ENCODE measurements at places on chromosomes 2 and 18.
A peak's percentile ranks its signal among the peaks of the same experiment; 100 is the strongest.

DNA sequence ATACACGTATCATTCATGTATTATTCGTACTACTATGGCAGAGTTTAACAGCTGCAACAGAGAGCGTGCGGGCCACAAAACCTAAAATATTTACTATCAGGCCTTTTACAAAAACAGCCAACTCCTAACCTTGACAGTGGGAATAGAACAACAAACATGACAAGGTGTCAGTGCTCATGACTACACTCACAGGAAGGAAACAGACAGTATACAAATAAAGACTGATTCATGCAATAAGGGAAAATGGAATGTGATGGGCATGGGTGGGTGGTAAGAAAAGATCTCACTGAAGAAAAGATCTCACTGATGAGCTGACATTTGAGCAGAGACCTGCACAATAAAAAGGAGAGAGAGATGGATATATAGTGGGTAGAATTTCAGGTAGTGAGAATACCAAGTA, 347.8 kb downstream of the ALK start:
- no peak for DNase-seq

GRCh38 chr2:222102575-222103349, 196.0 kb downstream of the PAX3 start:
- no peak for DNase-seq

- peak; percentile 20 for DNase-seq
Observed at GRCh38 chr2:16655445-16655837, 10.2 kb downstream of the CYRIA start.

- DNase-seq = peak; percentile 39
Observed at GRCh38 chr2:5691985-5692529, at the start of gene SOX11. TSS of gene SOX11 (plus strand) at chr2:5692384. CDS start at chr2:5692722, 338 bp downstream.

DNA sequence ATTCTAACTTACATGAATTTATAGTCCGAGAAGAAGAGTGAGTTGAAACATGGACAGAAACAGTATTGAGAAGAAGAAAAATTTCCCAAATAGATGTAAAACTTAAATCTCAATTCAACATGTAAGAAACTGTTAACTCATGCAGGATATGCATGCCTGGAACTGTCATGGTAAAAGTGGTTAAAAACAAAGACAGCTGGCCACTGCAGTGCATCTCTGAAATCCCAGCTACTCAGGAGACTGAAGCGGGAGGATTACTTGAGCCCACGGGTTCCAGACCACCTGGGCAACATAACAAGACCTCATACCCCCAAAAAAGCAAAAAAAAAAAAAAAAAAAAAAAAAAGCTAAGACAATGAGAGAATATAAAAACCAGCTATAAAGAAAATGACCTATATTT, 93.0 kb upstream of the TTC27 start:
- DNase-seq = no peak

- peak; percentile 5 for DNase-seq
Observed at GRCh38 chr18:26121476-26121875, 12.2 kb upstream of the PSMA8 start.

- DNase-seq = no peak
Observed at GRCh38 chr2:184367211-184367610, 231.1 kb upstream of the ZNF804A start.

- DNase-seq = no peak
Observed at GRCh38 chr2:168244318-168244717, 3.1 kb downstream of the STK39 start.

DNA sequence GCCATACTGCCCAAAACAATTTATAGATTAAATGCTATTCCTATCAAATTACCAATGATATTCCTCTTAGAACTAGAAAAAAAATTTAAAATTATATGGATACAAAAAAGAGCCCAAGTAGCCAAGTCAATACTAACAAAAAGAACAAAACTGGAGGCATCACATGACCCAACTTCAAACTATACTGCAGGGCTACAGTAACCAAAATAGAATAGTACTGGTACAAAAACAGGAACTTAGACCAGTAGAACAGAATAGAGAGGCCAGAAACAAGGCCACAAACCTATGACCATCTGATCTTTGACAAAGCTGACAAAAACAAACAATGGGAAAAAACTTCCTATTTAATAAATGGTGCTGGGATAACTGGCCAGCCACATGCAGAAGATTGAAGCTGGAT, 86.1 kb upstream of the KYNU start:
- no peak for DNase-seq

DNA sequence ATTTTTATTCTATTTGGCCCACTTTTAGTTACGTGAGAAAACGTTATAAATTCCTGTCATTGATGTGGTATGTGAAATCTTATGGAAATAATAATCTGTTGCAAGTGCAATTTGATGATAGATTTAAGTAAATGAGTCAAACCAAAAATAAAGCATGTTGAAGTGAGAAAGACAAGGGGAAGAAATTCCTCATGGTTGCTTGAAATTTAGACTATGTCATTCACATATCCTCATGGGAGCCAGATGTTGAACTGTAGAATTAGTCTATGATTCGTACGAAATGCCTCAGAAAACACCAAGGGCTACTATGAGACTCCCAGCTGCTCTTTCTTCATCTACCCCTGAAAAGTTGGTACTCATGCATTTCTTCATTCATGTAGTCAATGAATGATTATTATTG, 55.7 kb downstream of the KLHL14 start:
- no peak for DNase-seq

DNA sequence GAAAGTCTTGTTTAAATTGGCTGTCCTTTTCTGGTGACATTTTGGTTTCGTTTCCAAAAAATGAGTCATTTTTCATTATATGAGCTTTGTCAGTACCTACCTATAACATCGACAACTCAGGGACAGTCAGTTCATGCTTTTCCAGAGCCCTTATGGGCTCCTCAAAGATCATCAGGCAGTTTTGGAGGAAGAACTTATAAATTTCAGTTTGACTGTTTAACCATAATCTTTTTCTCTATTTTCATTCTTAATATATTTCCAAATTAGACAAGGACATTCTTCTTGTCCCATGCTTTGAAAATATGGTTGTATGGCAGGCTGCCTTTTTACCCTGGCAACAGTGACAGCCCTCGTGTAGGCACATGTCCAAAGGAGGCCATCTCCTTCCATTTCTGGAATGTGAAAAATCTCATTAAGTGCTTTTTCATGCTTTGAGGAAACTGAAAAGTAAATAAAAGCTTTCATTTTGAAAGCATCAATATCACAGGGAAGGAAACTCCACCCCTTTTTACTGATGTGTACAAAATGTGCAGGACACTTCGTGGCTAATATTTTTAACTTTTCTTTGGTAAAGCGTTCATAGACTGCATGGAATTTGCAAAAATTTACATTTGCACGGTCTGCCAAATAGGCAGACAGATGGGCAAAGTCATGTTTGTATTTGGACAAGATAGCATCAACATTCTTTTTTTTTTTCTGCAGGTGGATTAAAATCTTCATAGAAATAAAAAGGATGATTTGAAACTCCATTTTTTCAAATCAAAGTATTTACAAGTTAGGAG, 7.2 kb upstream of the PROC start:
- DNase-seq = peak; percentile 74

DNA sequence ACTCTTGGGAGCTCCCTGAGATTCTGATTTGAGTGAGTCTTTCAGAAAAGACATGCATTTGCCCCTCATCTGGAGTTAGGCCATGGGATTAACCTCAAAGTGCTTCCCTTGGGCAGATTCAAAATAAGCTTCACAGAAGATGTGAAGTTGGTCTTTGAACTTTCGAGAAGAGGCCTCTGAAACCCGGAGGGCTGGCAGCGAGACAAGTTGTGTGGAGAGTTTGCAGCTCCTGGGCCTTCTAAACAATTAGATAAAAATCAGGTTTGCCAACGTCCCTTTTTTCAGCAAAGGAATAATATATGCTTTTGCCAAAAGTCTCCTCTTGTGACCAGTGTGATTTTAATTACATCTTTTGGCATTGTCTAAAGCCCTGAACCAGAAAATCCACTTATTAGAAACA, 489.7 kb downstream of the SOX11 start:
- peak; percentile 53 for DNase-seq

- peak; percentile 23 for DNase-seq
Observed at GRCh38 chr2:221444106-221444505, 128.0 kb downstream of the EPHA4 start.

DNA sequence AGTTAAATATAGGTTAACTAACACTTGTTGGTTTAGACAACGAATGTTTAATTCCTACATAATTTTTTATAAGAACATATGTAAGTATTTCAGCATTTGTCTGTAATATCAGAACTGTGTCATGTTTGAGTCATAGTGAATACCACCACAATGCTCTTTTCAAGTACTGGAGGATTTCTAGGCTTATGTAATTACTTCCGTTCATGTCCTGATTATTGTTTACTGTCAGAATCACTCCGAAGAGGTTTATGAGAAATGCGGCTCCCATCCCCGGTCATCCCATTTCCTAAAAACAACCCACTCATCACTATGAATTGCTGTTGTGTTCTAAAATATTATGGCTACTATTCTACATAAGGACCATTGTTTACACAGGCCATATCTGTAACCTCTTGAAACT, 45.1 kb downstream of the CDH19 start:
- DNase-seq = no peak

- peak; percentile 8 for DNase-seq
Observed at GRCh38 chr2:147172493-147173188, 672.2 kb upstream of the ACVR2A start.

GRCh38 chr2:130820279-130820861, 16.3 kb upstream of the ARHGEF4 start:
- DNase-seq = no peak

DNA sequence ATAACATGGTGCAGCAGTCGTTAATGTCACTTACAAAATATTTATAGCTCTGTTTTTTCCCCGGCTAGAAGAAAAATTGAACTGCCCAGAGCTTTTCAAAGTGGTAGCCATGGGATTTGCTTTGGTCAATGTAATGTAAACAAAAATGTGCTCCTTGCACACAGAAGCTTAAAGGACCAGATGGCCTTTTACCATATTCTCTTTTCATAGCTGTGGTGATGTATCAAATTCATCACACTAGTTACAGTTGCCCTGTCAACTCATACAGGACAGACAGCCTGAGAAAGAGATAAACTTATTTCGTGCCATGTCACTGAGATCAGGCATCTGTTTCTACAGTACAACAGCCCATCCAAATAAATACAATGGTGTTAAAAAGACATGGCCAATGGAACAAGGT, 368.1 kb upstream of the CDH19 start:
- DNase-seq = no peak

DNA sequence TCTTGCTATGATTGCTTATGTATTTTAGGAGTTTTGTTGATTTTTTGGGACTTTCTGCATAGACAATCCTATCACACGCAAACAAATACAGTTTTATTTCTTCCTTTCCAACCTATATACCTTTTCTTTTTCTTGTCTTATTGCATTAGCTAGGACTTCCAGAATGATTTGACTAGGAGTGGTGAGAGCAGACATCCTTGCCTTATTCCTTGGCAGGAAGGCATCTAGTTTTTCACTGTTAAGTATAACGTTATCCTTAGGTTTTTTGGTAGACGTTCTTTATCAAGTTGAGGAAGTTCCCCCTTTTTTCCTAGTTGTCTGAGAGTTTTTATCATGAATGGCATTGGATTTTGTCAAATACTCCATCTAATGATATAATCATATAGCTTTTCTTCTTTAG, 25.8 kb downstream of the EHBP1 start:
- no peak for DNase-seq

DNA sequence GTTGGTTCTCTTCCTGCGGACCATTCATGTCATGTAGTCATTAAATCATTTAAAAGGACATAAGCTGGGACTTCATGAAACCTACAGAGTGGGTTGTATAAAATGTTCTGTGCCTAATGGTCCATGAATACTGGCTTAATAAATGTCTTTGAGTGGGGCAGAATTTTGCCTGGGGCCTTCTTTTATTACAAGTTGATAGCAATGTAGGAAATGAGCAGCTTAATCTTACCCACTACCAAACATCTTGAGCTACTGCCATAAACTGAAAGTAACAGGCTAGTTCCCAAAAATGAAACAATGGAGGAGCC, 130.9 kb downstream of the TMEM17 start:
- DNase-seq = no peak

- DNase-seq = no peak
Observed at GRCh38 chr18:40938615-40939014, 1016.4 kb upstream of the PIK3C3 start.

- no peak for DNase-seq
Observed at GRCh38 chr2:151795646-151796240, 32.5 kb downstream of the ARL5A start.

- DNase-seq = no peak
Observed at GRCh38 chr2:181844551-181845290, 46.8 kb upstream of the ITPRID2 start.

DNA sequence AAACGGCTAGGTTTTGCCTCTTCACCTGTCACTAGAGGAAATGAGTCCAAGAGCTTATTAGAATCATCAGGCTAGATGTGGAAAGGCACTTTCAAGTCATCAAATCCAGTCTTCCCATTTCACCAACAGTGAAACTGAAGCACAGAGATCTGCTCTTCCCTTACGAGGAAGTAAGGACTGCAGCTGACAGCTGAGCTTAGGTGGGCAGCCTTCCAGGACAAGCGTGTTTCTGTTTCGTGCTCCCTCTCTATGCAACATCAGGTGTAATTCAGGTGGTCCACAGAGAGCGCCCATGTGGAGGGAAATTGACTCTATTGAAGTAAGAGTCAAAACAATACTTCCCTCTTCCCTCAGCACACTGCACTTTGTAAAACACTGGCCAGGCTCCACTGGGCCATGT, 5.5 kb downstream of the CYRIA start:
- DNase-seq = no peak

GRCh38 chr2:65390134-65390533, 42.3 kb downstream of the SPRED2 start:
- no peak for DNase-seq

DNA sequence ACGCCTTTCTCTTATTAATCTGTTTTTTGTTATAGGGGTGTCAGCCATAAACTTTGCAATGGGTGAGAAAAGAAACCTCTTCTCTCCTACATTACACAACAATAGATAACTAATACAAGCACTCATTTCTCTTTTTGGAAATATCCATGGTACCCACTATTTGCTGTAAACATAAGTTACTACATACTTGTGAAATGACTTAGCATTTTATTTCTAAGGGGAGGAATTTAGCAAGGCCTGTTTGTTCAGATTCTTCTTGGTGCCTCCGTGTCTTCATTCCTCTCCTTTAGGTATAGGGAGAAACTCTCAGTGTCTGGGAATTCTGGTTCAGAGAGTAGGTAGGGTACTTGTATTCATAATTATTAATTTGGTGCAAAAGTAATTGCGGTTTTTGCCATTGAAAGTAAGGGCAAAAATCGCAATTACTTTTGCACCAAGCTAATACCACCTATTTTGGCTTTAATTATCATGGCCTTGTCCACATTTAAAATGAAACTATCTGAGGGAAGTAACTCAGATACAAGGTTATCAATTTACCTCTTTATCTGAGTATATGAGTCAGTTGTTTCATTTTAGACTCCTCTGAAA, 134.8 kb downstream of the MREG start:
- DNase-seq = peak; percentile 69

DNA sequence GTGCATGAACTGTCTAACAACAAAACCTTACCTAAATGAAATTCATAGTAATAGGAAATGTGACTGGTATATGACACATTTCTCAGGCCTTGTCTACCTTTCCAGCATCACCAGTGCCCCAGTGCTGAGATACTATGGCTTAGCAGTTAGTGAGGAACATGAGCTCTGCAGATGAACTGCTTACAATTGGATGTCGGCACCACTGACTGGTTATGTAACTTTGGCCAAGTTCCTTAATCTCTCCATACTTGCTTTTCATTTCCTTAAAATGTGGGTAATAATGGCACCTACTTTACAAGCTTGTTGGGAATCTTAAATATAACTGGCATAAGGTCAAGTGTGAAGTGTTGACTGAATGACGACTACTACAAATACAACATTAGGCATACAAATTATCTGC, 136.3 kb downstream of the OLA1 start:
- no peak for DNase-seq

Data from fibroblast of villous mesenchyme (primary cell).